ENCODE measurements at places on chromosomes 7 and 10. TPM values are rescaled to one million over a fixed set of nuclear protein-coding genes. Genes with fewer than 3 reads are reported as not detected.

DNA sequence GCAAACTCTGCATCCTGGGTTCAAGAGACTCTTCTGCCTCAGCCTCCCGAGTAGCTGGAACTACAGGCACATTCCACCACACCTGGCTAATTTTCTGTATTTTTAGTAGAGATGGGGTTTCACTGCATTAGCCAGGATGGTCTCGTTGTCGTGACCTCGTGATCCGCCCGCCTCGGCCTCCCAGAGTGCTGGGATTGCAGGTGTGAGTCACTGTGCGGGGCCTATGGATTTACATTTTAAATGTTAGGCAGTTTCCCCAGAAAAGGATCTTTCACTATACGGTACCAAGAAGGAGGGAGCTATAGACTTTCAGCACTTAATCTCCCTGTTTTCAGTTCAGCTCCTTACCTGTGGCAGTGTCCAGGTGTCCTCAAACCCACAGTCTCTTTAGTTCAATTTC is 50.8 kb downstream of the SIRT1 start:
- DNase-seq, result no peak

TMEM130 gene
- not detected for total RNA-seq

- DNase-seq, result no peak
Measured at GRCh38 chr7:767580-767940, 40.5 kb upstream of the PRKAR1B start.

NOS3 gene
- total RNA-seq, result 5.4 TPM

DNA sequence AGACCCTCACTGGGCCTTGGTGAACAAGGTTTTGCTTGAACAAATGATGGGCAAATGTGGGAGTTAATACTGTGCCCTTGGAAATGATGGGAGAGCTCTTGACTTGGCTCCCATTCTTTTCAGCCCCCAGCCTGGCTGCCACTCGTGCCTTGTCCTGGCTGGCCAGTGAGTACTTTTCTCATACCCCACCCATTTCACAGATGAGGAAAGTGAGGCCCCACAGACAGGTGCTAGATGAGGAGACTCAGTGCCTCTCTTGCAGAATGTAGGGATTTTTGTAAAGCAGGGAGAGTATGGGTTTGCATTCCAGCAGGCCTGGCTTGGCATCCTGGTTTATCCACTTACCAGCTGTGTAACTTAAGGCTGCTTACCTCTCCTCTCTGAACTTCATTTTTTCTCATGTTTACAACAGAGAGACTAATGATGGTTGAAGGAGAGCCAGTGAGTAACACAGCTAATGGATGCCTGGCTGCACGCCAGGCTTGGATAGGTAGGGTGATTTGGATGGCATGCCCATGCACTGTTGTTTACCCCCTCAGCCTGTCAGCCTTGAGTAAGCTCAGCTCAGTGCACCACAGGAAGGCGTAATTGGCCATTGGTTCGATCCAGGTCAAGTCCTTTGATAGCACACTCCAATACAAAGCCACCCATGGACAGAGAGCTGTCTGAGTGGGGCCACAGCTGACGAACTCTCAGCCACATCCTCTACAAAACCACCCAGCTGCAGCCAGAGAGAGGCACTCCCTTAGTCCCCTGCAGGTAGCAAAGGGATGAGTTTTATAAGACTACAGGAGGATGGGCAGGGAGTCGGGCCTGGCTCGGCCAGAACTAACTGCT is 436.8 kb downstream of the RPS24 start:
- DNase-seq, result no peak

DNA sequence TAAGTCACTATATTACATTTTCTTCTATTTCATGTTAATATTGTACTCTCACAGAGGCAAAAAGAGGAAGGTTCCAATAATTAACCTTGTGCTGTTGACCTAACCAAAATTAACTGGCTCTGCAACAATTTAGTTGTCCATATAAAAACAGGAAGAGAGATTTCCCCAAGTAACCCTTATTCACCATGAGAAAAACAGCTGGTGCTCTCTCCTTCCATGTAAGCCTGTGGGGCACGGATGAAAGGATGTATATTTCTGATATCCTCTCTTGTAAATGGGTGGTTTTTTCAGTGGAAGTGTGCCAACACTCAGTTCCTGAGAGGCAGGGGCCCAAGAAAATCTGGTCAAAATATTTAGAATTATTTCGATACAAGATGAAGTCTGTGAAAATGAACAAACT is 358.1 kb downstream of the CRPPA start:
- no peak for DNase-seq

IDI2 gene
- total RNA-seq, result not detected

DNA sequence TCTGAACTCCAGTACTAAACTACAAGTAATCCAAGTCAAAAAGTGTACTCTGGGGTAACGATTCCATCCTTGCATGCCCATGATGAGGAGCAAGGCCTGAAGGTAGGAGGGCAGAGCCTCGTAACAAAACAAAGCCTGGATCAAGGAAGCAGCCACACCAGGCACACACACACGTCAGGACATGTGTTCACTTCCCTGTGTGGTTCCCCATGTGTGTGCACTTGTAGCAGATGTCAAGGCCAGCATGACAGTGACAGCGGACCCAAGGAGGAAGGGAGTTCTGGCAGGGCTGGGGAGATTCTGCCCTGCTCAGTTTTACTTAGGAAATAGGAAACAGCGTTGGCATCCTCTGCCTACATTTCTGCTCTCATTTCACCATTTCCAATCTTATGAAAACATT is 92.8 kb downstream of the ALOX5 start:
- DNase-seq, result no peak

- DNase-seq, result peak; percentile 33
Measured at GRCh38 chr7:153193144-153193595, 433.6 kb downstream of the ACTR3B start.

- peak; percentile 45 for DNase-seq
Measured at GRCh38 chr10:123144697-123145541, 3.0 kb upstream of the HMX2 start.

CYP2E1 gene
- total RNA-seq, result 0.43 TPM

All from activated CD8-positive, alpha-beta T cell treated with anti-CD3 and anti-CD28 coated beads for 36 hours (primary cell).